NCI-H1436 (cell line): ENCODE measurements at places on chromosomes 13 and 19.

DNA sequence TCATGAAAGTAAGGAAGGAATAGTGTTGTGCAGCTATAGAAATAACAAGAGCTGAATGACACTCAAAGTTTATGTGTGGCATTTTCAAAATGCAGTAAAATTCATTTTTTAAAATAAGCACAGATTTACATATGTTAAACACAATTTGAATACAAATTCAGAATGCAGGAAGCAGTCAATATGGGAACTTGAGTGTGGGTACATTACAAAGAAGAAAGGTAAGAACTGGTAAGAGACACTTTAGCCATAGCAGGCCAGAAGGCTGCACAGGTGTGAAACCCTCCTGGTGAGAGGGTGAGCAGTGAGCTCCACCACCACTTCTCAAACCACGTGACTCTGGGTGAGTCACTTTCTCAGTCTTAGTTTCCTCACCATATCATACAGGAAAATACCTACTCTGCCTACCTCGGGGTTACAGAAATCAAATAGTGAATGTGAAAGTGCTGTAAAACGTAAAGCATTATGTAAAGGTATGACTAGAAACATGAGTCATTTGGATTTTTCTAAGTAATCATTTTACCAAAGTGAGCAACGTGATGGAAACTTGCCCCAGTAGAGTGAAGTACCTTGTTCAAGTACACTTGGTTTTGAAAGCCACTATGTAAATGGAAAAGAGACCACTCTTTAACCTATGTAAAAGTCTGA, 40.5 kb downstream of the USP12 start:
- no peak for DNase-seq

DNA sequence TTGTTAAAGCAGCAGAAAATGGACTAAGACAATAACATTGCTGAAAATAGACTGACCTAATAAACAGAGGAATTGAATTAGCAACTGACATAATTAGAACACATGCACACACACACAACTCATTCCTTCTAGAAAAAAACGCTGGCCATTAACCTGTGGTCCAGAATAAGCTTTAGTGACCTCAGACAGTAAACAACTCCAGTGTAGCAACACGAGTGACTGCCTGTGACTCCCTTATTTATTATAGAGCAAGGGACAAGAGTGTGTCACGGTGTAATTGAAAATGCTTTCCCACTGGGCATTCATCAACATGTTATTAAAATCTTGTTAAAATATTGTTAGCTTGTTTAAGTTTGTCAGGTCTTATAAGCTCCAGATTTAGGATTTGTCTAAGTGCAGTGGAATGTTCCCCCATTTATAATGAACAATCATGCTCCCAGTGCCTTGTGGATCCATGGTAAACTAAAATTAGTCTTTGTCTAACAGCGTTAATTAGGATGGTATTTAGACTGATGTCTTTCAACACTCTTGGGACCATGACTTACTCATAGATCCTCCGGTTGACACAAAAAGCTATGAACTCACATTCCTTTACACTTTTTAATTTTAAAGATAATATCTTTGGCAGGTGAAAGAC, 111.7 kb upstream of the IRS2 start:
- no peak for DNase-seq

DNA sequence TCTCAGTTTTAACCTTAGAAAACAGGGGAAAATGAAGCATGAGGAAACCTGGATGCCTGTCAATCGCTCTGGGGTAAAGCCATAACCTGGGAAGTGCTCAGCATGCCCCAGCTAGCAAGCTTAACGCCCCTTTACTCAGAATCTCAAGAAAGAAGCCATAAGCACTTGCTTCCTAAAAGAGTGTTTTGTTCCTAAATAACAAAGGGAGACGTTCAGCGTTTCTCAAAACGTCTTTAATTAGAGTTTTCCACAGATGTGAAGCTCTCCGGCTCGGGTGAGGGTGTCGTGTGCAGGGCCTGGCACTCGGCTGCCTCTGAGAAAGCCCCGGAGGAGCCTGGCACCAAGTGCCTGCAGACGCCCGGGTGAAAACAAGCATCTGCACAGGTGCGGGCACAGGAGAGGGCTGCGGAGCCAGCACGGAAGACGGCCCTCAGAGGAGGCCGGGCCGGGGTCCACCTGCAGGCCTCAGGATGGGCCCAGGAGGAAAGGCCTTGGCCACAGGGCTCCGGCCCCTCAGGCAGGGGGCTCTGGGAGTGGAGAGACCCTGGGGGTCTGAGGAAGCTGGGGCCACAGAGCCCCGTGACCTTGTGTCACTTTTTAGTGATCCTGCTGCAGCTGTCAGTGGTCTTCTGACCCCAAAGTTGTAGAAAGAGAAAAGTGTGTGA, 6.2 kb downstream of the GAS6 start:
- DNase-seq, result no peak

GRCh38 chr13:80069374-80069773, 271.6 kb downstream of the SPRY2 start:
- no peak for DNase-seq

- no peak for DNase-seq
Observed at GRCh38 chr13:39417643-39418042, 185.3 kb downstream of the LHFPL6 start.

DNA sequence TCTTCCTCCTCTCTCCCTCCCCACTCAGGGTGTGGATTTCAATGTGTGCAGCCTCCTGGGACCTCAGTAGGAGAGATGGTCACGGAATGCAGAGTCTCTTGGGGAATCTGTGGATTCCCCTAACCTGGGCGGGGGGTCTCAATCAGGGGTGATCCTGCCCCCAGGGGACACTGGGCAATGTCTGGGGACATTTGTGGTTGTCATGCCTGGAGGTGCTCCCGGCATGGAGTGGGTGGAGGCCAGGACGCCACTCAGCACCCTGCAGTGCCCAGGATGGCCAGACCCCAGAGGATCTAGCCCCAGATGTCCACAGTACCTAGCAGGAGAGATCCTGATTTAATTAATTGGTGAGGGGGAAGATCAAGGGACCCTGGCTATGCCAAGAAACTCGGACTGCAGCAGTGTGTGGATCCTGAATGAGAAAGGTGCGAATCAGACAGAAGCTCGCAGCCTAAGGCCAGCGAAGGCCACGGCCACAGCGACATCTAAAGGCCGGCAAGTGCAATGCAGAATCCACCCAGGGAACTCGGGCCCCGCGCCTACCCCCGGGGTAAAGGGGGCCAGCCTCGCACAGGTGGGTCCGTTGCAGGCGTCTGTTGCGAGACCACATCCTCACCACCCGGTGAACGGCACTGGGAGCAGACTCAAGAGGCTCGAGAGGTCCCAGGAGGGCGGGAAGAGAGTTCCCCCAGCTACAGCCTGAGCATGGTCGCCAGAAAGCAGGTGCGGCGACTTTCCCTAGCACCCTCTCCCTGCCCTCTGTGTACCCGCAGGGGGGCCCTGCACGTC, 88.8 kb downstream of the GNG7 start:
- DNase-seq, result no peak

- DNase-seq, result no peak
Observed at GRCh38 chr19:33460221-33460908, 61.2 kb downstream of the PEPD start.

- DNase-seq, result no peak
Observed at GRCh38 chr13:44806826-44807225, 182.4 kb downstream of the NUFIP1 start.

- no peak for DNase-seq
Observed at GRCh38 chr19:16309643-16310042, 15.0 kb upstream of the KLF2 start.

GRCh38 chr13:72648513-72649065, 78.8 kb downstream of the MZT1 start:
- no peak for DNase-seq

GRCh38 chr13:99630269-99630898, 129.1 kb downstream of the TM9SF2 start:
- DNase-seq, result no peak

GRCh38 chr13:97502706-97503105, 68.7 kb downstream of the RAP2A start:
- no peak for DNase-seq

GRCh38 chr19:56217039-56217949, 15.2 kb downstream of the ZSCAN5C start:
- DNase-seq, result no peak

DNA sequence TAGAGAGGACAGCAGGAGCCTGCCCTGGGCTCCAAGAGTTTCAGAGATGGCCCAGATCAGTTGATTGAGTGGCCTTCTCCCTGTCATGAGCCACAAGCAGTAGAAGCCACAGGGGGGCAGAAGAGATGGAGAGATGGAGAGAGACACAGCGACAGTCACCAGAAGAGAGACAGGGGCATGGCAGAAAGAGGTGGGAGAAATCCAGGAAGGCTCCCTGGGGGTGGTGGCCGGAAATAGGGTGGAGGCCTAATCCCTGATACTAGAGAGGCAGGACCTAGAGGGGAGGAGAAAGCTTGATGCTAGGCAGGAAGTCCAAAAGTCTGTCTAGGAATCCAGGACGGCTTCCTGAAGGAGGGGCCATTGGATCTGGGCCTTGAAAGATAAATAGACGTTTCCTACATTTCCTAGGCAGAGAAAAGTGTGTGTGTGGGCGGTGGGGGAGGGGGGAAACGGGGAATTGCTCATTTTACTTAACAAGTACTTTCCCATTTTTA, 9.6 kb upstream of the TPM4 start:
- no peak for DNase-seq

DNA sequence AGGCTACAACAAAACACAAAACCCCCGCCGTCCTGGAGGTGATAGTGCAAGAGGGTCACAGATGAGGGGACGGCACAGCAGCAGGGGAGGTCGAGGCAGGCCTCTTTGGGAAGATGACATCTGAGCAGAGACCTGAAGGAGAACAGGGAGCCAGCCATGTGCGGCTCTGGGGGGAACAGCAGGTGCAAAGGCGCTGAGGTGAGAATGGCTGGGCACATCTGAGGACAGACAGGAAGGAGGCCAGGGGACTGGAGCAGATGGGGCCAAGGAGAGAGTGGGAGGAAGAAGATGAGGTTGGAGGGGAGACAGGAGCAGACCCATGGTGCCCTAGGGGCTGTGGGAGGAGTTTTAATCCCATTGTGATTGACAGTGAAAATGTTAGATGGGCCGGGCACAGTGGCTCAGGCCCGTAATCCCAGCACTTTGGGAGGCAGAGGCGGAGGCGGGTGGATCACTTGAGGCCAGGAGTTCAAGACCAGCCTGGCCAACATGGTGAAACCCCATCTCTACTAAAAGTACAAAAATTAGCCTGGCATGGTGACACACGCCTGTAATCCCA, 1.8 kb upstream of the CKM start:
- DNase-seq, result no peak
